ENCODE measurements at places on chromosomes 6 and 20. TPM values are rescaled to one million over a fixed set of nuclear protein-coding genes. Genes with fewer than 3 reads are reported as not detected.
A peak's percentile ranks its signal among the peaks of the same experiment; 100 is the strongest.

DNA sequence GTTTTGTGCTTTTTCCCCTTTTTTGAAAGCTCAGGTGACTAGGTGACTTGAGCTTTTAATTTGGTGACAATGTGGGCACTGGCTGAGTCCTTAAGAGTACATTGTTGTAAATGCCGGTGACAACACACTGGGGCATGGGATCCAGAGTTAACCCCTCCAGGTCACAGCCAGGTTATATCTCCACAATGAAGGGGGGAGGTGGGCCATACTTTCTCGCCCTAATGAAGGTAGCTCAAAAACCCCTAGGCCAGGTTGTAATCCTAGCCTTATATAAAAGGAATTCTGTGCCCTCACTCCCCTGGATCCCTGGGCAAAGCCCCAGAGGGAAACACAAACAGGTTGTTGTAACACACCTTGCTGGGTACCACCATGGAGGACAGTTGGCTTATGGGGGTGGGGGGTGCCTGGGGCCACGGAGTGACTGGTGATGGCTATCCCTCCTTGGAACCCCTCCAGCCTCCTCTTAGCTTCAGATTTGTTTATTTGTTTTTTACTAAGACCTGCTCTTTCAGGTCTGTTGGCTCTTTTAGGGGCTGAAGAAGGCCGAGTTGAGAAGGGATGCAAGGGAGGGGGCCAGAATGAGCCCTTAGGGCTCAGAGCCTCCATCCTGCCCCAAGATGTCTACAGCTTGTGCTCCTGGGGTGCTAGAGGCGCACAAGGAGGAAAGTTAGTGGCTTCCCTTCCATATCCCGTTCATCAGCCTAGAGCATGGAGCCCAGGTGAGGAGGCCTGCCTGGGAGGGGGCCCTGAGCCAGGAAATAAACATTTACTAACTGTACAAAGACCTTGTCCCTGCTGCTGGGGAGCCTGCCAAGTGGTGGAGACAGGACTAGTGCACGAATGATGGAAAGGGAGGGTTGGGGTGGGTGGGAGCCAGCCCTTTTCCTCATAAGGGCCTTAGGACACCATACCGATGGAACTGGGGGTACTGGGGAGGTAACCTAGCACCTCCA, 2.2 kb upstream of the VEGFA start:
- no peak for DNase-seq

GRCh38 chr20:432208-432607, 24.1 kb downstream of the RBCK1 start:
- peak; percentile 27 for DNase-seq

DNA sequence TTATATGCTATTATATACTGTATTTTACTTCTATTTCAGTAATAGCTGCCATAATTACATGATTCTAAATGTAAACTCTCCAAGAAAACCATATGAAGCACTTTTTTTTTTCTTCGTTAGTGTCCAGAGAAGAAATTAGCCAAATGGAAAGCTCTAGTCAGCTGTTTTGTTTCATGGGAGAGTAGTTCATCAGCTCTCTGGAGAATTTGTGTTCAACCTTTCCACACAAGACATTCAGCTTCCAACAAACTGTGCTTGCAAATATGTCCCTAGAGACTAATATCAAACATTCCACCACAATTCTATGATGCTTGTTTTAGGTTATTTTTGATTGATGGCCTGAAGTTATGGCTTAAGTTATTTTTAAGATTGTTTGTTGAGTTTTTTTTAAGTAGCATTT, 19.5 kb downstream of the FHL5 start:
- DNase-seq = no peak

GRCh38 chr6:79421001-79421411, 116.2 kb downstream of the LCA5 start:
- DNase-seq = no peak

GRCh38 chr6:89952105-89952671, 57.9 kb downstream of the GJA10 start:
- peak; percentile 48 for DNase-seq

- DNase-seq = no peak
These were observed 48.6 kb downstream of the CDKAL1 start for GRCh38 chr6:20582586-20583443.

DNA sequence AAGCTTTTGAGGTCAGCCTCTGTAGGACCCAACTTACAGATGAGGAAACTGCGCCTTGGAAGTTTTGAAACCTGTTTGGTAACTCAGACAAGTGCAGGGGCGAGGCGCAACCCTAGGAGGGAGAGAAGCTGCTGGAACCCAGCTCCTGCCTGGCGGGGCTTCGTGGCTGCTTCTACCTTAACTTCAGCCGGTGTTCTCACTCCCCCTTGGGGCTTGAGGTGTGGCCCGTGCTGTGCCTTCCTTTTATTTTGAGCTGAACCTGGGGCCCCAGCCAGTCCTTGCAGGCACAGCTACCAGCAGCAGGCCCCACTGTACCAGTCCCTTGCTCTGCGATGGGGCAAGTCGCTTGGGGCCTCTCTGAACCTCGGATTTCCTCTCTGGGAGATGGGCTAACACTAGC, 12.0 kb downstream of the RBM38 start:
- DNase-seq = no peak

GRCh38 chr6:145042559-145042958, 692.8 kb downstream of the EPM2A start:
- DNase-seq = no peak

- DNase-seq = peak; percentile 67
These were observed 67.3 kb downstream of the PREX1 start for GRCh38 chr20:48760403-48760983.

- DNase-seq = no peak
These were observed 2.8 kb upstream of the LBP start for GRCh38 chr20:38343311-38344106.

DNA sequence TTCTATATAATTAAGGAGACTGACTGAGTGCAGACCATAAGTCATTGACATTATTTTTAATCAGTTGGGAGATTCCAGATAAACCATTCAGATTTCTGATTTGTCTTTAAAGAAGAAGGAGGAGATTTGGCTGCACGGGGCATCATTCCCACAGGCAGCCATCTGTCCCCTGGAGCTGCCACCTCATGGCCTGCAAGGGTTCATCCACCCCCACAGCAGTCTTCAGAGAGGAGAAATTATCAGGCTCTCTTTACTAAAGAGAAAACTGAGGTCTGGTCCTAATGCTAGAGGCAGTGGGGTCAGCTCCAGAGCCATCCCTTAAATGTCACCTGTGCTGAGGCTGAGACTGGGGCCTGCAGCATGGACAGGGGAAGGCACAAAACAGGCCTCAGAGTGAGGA, 501.3 kb upstream of the SULF2 start:
- no peak for DNase-seq

GRCh38 chr6:17768881-17769280, 62.2 kb upstream of the NUP153 start:
- DNase-seq = no peak

GRCh38 chr6:129235167-129236000, 352.4 kb downstream of the LAMA2 start:
- no peak for DNase-seq

DNA sequence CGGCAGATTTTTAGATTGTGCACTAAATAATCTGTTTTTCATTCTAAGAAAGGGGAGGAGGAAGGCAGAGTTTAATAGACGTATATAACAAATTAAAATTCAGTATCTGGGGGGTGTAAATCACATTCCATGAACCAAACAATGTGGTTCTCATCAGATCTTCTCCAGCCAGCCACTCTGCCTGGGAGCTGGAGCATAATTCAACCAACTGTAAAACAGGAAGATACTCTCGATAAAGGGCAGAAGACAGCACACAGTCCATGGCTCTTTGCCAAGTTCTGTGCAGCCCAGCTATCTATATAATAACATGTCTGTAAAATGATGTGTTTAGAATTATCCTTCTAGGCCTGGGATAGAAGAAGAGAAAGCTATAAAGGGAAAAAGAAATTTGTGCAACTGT, 289.9 kb upstream of the ZFP64 start:
- DNase-seq = no peak

The BACH2 gene
- total RNA-seq = 39.9 TPM

The KHDC1 gene
- 7.1 TPM for total RNA-seq

The BANF2 gene
- total RNA-seq = not detected
